ENCODE measurements at places on chromosomes 7 and 10.

- H3K4me1 ChIP-seq: no peaks in the 10 kb centered on the region
- H3K4me3 ChIP-seq: no peak overlapping the region
- no peak overlapping the region for H3K27ac ChIP-seq
- no peaks in the 10 kb centered on the region for H3K27me3 ChIP-seq
- DNase-seq: no peak
- H3K36me3 ChIP-seq: no peaks in the 10 kb centered on the region
Measured at GRCh38 chr7:124263232-124263827, 230.5 kb upstream of the TMEM229A start.

DNA sequence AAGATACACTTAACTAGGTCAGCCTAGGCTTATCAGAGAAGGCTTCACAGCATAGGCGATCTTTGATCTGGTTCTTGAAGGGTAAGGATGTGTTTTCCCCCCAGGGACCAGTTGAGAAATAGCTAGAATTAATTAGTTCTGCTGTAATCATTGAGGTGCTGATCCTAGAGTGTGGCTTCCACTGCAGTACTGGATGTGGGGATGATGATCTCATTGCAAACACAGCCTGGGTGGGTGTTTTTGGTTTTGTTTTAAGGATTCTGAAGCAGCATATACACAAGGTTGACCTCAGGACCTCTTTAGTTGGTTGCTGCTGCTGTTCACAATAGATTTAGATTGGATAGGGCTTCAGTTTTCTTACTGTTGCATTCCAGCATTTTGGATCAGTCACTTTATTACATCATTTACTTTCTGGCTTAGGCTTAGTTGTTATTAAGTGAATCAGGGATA lies 159.7 kb downstream of the AUTS2 start:
- no peak overlapping the region for H3K4me3 ChIP-seq
- no peak overlapping the region for H3K27ac ChIP-seq
- H3K36me3 ChIP-seq: no peaks in the 10 kb centered on the region

GRCh38 chr10:53093878-53094277 lies 321.3 kb upstream of the MBL2 start:
- H3K4me1 ChIP-seq: no peaks in the 10 kb centered on the region
- H3K27ac ChIP-seq: no peak overlapping the region
- no peaks in the 10 kb centered on the region for H3K27me3 ChIP-seq
- no peaks in the 10 kb centered on the region for H3K36me3 ChIP-seq

DNA sequence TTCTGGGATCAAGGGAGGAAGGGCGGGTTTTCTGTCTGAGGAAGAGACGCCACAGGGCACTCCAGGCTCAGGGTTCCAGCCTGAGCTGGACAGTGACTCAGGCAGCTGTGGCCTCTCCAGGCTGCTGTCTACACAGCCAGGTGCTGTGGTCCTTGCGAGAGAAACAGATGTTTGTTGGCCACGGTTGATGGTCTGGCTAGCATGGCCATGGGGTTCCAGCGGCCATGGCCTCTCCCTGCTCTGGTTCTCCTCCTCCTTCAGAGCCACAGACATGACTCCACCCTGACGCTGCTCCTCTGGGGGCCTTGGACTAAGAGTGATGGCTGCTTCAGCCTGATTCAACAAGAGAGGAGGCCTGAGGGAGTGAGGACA lies 75.9 kb downstream of the AFAP1L2 start:
- no peaks in the 10 kb centered on the region for H3K36me3 ChIP-seq
- no peak for DNase-seq
- H3K27ac ChIP-seq: no peak overlapping the region
- H3K4me1 ChIP-seq: no peaks in the 10 kb centered on the region

DNA sequence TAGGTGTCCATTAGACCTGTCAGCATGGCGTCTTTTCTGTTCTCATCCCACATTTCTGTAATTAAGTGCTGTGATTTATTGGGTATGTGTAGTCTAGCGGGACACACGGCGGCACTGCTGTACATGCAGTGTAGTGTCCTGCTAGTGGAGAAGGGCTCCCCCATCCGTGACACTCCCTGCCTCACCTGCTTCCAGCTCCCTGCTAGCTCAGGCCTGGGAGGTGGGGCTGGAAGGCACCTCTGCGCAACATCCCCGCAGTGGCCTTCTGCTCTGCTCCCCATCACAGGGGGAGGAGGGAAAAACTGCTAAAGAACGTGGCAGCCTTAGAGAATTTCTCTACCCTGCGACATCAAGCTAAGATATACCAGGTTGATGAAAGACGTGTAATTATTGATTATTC lies 19.5 kb downstream of the SEPHS1 start:
- no peak overlapping the region for H3K4me3 ChIP-seq
- H3K36me3 ChIP-seq: peaks cover 76% of the 10 kb centered on the region
- H3K4me1 ChIP-seq: no peaks in the 10 kb centered on the region
- no peaks in the 10 kb centered on the region for H3K27me3 ChIP-seq
